Stimulated activated CD8-positive, alpha-beta memory T cell treated with anti-CD3 and anti-CD28 coated beads, Interleukin-7, amount 100 ng/mL, for 1 hour (primary cell): ENCODE measurements at places on chromosomes 5 and 9.
A peak's percentile ranks its signal among the peaks of the same experiment; 100 is the strongest.

DNA sequence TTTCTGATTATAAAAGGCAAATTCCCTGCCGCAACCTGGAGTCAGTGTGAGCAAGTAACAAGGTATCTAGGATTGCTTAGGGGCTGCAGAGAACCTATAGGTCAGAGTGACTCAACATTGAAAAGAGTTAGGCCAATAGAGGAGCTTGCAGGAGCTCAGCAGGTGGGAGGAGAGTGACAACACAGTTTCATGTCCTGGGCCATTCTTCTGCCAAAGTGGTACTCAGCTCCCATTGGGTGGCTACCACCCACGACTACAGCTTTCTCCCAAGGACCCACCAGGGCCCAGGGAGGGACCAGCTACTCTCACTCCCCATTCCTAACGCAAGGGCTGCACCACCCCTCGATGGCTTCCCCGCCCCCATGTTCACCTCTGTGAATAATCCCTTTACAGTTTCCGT, 86.7 kb upstream of the SPATA31C2 start:
- no peak for DNase-seq

GRCh38 chr9:13111778-13112177, 167.7 kb downstream of the MPDZ start:
- DNase-seq: no peak

DNA sequence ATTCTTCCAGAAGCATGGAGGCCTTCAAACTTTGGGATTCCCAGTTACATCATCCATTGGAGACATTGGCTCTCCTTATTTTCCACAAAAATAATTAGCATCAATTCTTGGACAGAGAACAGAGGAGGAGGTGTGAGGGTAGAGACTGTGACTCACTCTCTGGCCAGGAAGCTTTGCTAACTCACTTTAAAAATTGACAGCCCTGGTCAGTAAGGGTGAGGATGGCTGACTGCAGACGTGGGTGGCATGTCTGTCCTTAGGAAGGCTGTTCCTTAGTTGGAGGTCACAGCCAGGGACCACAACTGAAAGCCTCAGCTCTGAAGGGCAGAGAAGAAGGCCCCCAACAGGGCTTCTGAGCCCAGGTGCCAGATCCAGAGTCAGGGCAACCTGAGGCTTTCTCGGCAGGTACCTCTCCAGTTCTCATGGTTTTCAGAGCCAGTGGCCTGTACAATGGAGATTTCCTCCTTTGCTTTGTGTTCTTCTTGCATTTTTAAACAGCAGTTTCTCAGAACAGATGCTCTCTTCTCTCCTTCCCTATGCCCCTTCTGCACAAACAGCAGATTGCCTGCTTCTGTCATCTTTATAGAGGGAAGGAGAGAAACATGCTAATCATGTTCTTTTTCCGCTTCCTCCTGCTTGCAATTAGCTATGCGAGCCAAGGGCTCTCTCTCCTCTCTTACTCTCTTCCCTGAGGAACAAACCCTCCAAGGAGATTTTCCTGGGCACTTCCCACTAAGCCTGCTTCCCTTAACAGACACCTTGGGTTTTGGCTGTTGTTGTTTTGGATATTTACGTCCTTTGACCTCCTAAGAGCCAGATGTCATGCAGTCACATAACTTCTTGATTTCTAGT, 92.5 kb upstream of the ZNF366 start:
- DNase-seq: no peak

- DNase-seq: no peak
Measured at GRCh38 chr9:88997646-88998045, 6.4 kb downstream of the S1PR3 start.

- DNase-seq: no peak
Measured at GRCh38 chr5:114006582-114006981, 355.3 kb upstream of the KCNN2 start.

DNA sequence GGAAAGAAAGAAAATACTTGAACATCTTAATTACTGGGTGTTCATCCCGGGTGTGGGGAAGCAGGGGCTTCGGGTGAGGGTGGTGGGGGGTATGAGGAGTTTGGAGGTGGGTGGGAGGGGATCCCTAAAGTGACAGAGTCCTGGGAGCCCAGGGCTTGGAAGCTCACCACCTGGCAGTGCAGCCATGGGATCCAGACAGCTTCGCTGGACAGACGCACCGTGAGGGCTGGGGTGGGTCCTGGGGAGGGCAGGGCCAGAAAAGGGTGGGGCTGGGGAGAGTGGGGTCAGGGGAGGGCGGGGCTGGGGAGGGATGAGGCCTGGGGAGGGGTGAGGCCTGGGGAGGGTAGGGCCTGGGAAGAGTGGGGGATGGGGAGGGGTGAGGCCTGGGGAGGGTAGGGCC, 127.5 kb upstream of the LPCAT1 start:
- no peak for DNase-seq

DNA sequence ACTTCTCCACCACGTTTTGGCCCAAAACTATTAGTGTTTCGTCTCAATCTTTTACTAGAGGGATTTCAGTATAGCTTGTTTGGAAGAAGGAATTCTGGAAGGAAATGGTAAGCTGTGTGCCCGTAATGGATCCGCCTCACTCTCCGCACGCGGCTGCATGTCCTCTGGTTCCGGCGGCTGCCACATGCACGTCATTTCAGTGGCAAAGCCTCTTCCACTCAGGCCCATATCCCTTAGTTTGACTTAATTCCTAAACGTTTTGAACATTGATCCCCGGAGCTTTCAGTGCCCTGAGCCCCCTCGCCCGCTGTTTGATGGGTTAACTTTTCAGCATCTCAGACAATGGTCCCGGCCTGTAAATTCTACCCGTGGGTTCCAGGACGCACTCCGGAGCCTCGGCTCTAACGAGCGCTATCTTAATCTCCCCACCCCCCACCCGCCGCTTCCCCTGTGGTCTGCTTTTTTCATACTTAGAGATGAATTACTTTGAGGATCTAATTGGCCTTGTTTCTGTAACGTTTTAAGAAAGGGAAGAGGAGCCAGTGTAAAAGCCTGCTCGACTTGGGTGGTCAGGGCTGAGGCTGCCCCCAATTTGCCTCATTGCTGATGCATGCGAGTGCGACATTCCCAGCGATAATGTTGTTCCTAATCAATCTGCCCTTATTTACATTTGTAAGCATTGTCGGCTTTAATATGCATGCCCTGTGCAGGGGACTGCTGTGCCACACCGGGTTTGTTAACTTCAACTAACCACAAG, 4.6 kb downstream of the PTCH1 start:
- DNase-seq: no peak

- no peak for DNase-seq
Measured at GRCh38 chr5:158780656-158781237, 319.0 kb downstream of the EBF1 start.

DNA sequence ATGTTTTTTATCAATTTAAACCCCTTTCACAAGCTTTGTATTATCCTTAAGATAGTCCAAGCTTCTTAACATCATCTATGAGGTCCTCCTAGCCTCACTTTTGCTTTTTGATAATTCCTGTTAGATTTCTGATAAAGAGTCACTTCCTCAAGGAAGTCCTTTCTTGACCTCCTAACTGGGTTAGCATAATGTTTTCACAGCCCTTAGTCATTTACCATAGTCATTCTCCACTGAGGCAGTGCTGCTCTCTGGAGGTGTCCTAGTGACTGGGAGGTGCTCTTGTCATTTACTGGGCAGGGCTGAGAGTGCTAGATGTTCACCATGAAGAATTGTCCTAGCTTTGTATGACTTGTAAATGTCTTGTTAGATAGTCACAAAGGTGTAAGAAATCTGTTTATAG, 26.4 kb downstream of the TNPO1 start:
- DNase-seq: no peak

- no peak for DNase-seq
Measured at GRCh38 chr5:176157656-176158055, 80.6 kb upstream of the SIMC1 start.

DNA sequence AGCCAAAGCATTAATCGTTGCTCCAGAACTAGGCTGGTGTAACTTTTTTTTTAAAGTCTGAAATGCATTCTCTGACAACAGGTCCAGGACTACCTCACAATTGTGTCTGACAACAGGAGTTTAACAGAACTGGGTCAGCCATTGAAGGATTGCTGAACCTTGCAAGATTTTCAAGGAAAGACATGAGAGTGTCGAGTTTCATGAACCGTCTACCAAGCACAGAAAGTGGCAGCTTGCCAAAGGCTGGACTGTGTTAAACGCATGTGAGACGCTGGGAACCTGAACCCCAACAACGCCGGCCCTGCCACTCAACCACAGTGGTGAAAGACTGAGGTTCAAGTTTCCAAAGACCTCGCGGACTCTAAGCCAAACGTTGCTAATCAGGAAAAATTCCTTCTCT, 79.1 kb downstream of the LHFPL2 start:
- DNase-seq: no peak

GRCh38 chr5:124698770-124699169, 47.7 kb downstream of the ZNF608 start:
- no peak for DNase-seq

DNA sequence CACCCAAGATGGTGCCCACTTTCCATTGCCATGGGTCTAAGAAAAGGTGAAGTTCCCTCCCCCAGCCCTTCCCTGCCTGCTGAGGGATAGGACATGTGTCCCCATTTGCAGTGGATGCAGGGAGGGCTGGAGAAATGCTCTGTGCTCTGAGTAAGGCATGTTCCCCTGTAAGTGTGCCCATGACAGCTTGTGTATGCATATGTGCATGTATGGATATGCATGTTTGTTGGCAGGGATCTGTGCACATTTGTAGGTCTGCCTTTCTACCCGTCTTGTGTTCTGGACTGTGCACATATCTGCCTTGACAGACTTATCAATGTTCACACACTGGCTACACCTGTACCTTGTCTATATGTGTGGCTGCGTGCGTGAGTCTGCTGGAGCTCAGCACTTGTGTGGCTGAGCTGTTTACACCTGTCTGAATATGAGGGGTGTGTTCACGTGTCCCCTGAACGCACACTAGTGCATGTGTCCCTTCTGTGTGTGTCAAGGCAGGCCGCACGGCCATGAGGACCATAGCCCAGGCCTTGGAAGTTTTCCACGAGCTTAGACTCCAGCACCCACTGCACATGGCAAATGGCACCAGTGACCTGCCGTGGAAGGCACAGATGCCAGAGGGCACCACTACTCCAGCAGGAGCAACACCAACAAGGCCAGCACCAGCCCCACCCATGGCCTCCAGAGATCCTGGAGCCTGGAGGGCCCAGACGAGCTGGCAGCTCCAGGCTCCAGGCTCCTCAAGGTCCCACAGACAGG, 27.4 kb upstream of the TTLL11 start:
- DNase-seq: no peak

GRCh38 chr5:96683392-96683791, 21.2 kb downstream of the CAST start:
- no peak for DNase-seq

GRCh38 chr5:174149426-174149825, 103.9 kb downstream of the NSG2 start:
- DNase-seq: no peak

DNA sequence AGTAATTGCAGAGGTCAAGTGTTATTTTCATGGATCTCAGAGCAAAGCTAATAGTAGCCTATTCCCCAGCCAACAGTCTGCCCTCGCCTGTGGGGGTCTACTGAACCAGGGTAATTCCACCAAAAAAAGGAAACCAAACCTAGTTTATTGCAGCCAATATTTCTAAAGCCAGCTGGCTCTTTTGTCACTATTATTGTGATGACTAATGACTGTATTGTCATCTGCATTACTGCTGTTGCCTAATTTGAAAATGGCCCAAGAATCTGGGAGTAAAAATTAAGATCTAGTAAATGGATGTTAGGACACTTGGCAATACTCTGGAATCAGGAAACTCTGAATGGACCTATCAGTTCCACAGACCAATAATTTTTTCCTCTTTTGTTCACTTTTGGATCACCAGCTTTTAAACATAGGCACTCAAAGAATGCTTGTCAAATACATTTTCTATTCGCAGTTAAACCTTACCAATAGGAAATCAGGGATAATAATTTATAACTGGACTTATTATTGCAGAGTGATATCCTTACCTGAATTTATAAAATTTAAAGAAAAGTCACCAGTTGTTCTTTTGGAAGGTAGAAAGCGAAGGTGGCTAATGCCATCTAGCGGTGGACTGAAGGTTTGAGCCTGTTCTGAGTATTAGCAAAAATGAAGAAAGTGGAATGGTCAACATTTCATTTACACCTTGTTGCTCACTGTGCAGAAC, 69.2 kb downstream of the SYK start:
- no peak for DNase-seq

DNA sequence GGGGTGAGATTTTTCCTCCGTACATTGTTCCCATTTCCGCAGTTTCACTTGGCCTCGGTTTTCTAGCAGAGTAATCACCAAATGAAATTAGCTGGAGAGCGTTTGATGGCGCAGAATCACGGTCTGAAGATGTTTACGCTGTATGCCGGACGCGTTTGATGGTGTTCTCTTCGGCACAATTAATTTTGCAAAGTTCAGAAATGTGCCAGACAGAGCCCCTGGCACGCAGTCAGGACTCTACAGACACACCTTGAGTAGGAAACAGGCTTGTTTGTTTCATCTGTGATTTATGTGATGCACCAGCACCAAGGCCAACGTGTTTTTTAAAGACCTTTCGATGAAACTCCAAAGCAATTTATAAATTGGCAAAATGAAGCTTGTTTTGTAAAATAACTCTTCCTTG, 863 bp upstream of the LIFR start:
- no peak for DNase-seq

- DNase-seq: no peak
Measured at GRCh38 chr5:32538031-32538547, 47.3 kb upstream of the SUB1 start.

GRCh38 chr5:32498484-32498883, 53.9 kb upstream of the ZFR start:
- no peak for DNase-seq

DNA sequence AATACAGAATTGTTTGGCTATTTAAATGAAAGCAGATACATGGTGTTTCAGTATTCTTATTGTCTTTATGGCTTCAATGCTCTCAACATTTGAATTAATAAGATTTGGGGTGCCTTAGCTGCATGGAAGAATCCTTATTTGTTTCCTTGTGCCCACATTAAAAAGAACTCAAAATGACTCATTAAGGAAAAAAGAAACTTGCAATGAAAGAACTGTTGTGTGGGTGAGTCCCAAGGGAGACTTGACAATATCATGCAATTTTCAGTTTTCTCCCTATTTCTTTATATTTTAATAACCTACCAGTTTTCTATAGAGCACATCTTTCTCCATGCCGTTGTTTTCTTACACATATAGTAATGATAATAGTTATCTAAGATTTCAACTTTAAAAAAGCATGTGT, 404.0 kb downstream of the PDE4D start:
- DNase-seq: no peak

DNA sequence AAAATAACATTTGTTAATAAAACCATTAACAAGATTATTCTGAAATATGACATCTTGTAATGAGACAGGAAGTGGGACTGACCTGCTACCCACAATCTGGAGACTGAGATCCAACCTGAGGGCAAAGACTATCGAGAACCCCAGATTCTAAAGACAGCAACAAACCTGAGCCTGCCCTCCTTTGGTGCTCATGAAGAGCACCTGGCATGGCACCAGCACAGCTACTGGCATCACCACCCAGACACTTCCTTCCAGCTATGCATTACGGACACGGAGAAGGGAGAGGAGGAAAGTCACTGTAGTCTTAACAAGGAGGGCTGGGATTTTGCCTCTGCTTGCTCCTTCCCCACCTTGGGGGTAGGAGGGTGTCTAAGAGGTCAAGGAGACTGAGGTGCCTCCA, 105.5 kb downstream of the AUH start:
- DNase-seq: no peak

- peak; percentile 19 for DNase-seq
Measured at GRCh38 chr5:115544043-115544435, 536 bp downstream of the FEM1C start.
